ENCODE measurements at places on chromosomes 1 and 21.

DNA sequence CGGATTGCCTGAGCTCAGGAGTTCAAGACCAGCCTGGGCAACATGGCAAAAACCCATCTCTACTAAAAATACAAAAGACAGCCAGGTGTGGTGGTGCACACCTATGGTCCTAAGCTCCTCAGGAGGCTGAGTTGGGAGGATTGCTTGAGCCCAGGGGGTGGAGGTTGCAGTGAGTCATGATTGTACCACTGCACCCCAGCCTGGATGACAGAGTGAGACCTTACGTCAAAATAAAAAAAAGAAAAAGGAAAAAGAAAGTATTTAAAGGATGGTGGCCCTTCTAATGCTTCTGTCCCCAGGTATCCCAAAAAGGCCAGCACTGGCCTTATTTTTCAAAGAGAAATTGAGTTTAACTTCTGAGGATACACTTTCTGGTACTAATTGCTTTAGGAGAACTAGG lies 1.7 kb downstream of the IKBKE start:
- no peak for DNase-seq

DNA sequence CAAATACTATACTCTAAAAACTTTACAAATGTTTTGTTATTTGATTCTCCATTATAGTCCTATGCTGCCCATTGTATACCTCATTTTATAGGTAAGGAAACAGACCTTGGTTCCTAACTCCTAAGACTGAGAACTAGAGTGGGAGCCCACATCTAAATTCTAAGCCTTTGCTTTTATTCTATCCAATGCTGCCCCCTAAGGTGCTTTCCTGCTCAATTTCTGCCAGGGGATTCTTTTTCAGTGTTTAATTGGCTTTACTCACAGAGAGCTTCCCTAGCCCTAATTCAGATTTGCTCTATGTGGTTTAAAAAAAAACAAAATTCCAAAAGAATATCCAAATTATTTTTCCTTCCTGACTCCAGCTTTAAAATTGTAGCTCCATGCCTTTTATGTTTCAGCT lies 64.5 kb downstream of the KIF14 start:
- no peak for DNase-seq

DNA sequence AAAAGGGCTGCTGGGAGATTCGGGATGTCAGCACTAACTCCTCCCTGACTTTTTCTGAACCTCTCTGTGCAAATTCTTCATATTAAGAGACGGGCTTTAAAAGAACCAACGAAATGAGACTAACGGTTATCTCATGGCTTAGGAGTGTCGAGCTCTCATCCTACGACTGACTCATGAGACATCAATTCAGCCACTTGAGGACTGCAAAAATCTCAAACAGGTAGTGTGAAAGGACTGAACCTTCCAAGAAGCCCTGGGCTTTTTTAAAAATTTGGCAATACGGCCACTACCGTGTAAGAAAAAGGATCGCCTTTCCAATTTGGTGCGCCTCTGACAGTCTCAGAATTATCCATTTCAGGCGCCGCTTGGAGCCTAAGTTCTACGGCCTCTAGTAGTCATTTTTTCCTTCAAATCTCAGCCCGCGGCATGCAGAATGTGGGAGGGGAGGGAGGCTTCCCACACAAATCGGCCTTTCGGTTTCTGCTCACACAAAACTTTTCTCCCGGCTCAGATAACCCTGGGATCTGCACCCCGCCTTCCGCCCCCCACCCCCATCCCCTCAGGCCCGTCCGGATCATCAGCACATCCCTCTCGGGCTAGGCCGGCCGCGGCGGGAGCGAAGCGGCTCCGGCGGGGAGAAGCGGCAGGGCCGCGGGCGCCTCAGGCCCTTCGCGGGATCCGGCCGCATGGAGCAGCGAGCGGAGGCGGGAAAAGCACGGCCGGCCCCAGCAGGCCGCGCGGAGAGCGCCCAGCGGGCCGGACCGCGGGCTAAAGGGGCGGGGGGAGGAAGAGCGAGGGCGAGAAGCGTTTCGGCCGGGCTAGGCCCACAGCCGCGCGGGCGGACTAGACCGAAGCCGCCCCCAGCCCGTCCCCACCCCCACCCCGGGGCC lies 618 bp downstream of the HNRNPR start:
- no peak for DNase-seq

DNA sequence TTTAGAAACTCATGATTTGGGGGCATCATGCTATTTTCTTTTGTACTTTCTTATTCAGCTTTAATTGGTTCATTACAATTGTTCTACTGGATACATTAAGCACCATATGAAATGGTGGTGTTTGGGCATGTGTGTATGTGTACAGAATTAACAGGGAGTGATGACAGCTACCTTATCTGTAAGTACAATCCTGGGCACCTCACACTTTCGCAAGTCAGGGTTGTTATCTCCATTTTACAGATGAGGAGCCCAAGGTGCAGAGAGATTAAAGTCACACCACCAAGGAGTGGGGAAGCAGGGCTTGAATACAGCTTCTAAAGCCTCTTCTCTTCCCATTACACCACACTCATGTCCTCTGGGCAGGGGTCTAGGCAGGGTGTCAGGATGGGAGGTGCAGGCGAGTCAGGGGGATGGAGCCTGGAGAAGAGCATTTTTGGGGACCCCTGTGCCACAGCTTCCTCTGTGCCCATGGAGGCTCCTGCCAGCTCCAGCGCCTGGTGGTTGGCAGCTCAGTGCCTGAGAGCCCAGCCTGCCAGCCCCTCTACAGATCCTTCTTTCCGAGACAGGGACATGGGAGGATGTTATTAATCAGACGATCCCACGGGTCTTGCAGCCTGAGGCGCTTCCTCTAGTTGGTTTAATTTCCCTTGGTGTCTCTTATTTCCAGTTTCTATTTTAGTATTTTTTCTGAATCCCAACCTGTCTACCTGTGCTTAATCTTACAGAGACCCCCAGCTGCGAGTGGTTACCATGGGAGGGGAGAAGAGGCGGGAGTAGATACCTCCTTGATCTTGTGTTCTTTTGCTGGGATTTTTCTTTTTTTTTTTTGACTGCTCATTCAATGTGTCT lies 126.2 kb upstream of the CD34 start:
- no peak for DNase-seq

GRCh38 chr1:16207318-16208269 lies 4.9 kb downstream of the ARHGEF19 start:
- no peak for DNase-seq

- DNase-seq = no peak
Observed at GRCh38 chr1:222042120-222042519, 300.2 kb upstream of the DUSP10 start.

GRCh38 chr1:86224651-86225310 lies 68.2 kb upstream of the COL24A1 start:
- no peak for DNase-seq

Measured in stimulated activated CD8-positive, alpha-beta memory T cell treated with anti-CD3 and anti-CD28 coated beads, Interleukin-4, amount 100 ng/mL, for 1 hour (primary cell).